Forelimb muscle (tissue), 1 donor: ENCODE measurements at places on chromosomes 2 and 18.

DNA sequence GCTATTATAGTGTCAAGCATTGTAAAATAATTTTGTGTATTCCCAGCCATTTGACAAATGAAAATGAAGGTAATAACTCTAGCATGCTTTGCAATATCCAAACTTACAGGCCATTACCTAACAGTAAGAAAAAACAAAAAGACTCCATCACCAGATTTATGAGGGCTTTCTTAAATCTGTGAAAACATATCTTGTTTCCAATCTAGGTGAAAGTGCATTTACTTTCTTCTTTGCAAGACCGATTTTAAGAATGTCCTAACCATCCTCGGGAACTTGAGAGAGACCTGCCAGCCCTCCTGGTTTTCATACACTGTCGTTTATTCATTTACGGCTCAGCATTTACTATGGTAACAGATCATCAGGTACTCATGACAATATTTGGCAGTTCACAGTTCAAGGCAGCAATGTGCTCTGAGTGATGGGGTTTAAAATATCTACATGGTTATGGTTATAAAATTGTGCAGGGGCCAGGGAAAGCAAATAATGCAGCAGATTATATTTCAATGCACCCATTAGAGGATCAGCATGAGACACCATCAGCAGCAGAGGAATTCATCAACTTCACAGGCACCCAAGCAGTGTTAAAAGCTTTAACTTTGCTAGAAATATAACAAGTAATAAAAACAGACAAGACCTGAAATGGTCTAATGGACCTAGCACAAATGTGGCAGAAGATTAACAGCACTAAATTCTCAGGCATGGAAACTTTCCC, 34.4 kb upstream of the PARD3B start:
- DNase-seq, result no peak

GRCh38 chr18:8367217-8367988, 241.8 kb upstream of the RAB12 start:
- no peak for DNase-seq

DNA sequence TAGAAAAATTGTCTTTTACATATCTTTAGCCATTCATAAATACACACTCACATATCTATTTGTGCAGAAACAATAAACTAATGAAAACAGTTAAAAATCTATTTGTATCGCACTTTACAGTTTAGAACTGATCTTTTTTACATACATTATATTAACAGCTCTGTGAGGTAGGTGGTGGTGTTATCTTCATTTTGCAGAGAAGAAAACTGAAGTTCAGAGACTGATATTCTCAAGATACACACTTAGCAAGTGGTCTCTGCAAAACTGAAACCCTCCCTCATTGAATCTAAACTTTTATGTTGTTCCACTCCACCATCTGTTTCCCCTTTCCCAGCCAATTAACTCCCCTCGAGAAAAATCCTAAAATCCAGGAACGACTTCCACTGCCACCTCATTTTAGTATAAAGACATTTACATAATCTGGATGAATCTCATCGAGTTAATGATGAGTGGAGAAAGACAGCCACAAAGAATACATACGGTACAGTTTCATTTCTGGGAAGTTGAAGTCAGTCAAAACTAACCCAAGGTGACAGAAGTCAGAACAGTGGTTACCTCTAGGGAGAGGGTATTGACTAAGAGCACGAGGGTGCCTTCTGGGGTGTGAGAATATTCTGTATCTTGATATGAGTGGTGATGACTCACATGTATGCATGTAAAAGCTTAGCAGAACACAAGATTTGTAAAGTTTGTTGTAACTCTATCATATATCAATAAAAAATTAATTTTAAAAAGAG, 524.2 kb upstream of the TCF4 start:
- DNase-seq, result no peak

DNA sequence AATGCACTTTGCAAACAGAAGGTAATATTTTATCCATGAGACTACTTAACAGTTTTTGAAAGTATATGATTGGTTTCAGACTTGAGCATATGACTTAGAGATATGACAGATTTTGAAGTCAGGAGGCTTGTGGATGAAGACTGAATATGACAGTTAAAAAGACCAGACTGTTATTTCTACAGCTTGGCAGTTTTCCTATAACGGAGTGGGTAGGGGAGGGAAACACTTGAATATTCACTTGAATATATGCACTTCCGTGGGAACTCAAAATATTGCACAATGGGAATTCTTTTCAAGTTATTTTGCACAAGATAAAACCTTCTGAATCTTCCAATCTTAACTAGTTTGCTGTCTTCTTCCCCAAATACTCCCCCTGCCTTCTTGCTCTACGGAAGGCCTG, 64.6 kb upstream of the ACKR3 start:
- DNase-seq, result no peak

DNA sequence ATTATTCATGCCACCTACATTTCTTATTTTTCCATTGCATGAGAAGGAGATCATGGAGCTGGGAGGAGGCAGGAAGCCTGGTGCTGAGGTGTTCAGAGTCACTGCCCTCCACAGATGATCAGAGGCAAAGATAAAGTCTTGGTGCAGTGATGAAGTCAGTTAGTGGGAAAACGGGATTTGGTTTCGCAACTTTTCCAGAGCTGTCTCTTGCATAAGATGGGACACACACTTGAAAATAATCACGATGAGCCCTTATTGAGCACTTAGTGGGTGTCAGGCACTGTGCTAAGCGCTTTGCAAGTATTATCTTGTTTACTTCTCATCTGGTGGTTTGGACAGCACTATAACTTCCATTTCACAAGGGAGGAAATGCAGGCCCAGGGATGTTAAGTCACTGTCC, 222.1 kb upstream of the SMAD2 start:
- DNase-seq, result no peak

DNA sequence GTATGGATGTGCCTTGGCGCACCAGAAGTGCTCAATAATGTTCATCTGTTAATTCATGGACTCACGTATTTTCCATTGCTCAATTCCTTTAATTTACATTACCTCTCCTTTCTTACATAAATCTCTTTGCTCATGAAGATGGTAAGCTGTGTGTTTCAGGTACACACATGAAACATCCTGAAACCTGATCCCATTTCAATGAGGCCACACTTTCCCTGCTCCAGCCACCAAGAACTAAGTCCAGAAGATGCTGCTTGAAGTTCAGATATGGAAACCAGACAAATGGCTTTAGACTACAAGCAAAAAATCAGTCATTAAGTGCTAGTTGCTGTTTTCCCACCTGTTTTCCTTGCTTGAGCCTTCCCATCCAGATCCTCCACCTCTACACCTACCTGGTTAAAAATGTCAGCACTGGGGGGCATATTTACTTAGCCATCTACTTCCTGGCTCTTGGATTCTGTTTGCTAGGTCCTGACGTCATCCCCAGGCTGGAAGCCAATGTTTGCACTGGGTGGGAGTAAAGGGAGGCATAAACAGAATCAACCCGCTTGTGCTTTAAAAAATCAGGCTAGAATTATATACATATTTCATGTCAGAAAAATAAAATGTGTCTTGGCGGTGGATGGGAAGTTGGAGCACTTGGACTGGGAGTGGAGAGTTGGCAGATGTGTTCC, 309.7 kb downstream of the OSR1 start:
- no peak for DNase-seq

DNA sequence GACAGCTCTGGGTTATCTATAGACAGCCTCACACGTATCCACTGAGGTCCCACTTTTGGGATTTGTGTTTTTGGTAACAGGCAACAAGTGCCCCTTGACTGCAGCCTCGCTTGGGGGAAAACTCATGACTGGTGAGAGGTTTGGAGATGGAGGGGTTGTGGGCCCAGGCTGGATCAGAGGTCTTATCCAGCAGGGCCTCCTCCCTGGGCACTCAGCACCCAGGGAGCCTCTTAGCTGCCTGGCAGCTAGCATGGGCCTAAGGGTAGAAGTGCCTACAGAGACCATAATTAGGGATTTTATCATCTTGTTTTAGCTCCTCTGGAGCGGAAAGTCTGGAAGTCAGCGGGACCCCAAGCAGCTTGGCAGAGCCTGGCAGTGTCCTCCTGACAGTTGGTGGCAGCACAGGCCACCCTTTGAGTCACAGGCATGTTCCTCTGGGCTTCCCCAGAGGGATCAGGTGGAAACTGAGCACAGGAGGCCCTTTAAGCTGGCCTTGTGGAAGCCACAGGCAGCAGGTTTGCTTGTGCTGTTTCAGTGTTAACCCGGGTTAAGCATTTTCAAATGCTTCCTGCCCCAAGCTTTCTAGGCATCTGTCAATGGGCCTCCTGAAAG, 143.1 kb downstream of the KCTD1 start:
- no peak for DNase-seq

DNA sequence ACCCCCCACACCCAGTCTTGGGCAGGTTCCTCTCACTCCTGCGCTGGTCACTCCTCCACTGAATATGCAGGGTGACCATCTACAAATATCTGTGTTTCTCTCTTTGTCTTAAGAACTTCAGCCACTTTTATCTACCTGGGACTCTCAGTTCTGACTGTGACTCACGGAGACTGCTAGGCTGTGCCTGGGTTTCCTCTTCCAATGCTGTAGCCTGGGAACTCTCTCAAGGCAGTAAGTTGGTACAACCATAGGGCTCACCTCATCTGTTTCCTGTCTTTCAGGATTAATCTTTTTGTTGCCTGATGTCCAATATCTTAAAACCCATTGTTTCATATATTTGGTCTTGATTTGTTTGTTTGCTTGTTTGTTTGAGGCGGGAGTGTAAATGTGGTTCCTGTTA, 47.2 kb upstream of the ZNF396 start:
- no peak for DNase-seq

- DNase-seq, result no peak
Measured at GRCh38 chr18:46213295-46213694, 109.1 kb downstream of the HAUS1 start.

DNA sequence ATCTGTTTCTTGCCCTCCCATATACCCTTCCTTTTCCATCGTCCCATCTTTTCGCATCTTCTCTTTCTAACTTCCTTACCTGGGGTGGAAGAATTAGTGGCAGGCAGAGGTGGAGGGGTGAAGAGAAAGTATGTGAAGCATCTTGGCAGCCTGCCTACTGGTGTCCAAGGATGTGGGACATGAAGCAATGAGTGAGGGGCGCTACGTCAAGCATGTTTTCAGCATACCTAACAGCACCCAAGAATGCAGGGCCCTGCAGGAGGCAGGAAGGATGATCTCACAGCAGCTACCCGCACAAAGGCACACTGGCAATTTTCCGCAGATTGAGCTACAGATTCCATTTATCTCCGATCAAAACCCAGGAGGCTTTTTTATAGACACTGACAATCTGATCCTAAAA, 42.2 kb downstream of the METTL4 start:
- no peak for DNase-seq

- DNase-seq, result peak; percentile 28
Measured at GRCh38 chr2:49248506-49248905, 94.2 kb upstream of the FSHR start.

- DNase-seq, result no peak
Measured at GRCh38 chr2:145802133-145802532, 1282.2 kb upstream of the ZEB2 start.

DNA sequence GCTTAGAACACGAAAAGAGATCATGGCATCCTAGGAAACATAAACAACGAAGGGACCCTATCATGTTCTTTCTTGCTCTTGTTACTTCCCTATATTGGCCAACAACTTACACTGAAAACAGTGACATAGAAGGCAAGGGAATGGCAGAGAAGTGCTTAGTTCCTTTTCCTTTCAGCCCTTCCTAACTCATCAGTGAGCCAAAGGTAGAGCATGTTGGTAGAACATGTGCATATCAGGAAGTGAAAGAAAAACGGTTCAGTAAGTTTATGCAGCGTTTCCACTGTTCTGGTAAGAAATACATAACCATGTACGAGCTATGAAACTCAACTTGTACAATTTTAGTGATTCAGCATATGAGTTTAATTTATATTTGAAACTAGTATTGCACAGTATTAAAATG, 21.7 kb downstream of the AKAIN1 start:
- no peak for DNase-seq

DNA sequence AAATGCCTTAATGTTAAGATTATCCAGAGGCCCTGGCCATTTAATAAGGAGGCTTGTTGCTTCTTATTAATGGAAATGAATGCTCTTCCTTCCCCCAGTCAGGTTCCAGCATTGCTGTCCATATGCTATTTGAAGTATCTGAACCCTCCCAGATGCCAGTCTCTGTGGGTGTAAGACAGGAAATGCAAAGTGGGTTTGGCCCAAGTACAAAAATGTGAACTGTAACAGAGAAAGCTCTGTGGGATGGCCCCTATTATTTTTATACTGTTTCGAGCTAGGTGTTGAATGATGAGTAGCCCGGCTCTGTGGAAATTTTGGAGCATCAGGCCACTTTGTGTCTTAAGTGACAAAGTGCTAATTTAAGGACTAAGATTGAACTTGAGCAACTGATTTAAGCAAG, 141.0 kb downstream of the UXS1 start:
- no peak for DNase-seq

GRCh38 chr18:78611869-78612268, 367.7 kb upstream of the SALL3 start:
- no peak for DNase-seq

- DNase-seq, result peak; percentile 57
Measured at GRCh38 chr2:73823916-73824523, 4.7 kb upstream of the STAMBP start.

DNA sequence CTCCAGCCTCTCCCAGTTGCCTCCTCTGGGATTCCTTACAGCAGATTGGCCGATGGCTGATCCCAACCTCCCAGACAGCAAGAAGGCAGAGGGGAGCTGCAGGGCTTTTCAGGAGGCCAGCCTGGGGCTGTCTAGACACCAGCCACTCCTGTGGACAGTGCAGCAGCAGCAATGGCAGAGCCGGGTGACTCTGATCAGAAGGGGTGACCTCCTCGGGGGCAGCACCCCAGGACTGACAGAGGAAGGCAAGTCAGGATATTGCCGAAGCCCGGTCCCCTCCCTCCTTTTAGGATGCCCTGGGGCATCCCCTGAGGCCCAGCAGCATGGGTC, 84.5 kb downstream of the INHBB start:
- DNase-seq, result no peak

DNA sequence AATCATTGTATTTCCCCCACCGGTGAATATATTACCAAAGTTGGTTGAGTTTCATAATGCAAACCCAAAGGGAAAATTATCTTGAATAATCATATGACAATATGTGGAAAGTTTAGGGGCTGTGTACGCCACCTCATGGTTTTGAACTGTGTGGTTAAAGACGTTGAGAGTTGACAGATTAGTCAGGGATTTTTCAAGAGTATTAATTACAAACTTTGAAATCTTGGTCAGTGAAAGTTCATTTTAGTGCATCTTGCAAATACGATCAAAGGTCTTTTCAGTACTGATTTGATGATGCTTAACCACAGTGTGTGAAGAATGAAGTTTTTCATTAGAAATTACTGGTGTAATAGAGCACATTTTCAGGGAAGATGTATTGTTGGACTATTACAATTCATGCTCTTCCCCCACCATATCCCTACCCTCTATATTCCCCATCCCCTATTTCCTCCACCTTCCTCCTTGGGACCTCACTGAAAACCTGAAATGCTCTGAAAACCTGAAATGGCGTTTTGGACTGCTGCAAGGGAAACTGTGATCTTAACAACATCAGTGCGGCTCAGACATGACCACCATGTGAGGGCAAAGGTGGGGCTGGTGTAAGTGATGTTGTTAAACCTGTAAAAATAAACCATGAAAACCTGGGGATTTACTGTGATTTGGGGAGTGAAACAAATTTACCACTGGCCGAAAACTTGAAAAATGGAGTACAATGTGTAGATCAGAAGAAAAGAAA, 4.5 kb upstream of the BCL2L11 start:
- DNase-seq, result no peak
